ENCODE measurements at places on chromosomes 1 and 21. TPM values are rescaled to one million over a fixed set of nuclear protein-coding genes. Genes with fewer than 3 reads are reported as not detected.

- no peak for DNase-seq
These were observed 45.5 kb upstream of the MRPS6 start for GRCh38 chr21:34027721-34028461.

DNA sequence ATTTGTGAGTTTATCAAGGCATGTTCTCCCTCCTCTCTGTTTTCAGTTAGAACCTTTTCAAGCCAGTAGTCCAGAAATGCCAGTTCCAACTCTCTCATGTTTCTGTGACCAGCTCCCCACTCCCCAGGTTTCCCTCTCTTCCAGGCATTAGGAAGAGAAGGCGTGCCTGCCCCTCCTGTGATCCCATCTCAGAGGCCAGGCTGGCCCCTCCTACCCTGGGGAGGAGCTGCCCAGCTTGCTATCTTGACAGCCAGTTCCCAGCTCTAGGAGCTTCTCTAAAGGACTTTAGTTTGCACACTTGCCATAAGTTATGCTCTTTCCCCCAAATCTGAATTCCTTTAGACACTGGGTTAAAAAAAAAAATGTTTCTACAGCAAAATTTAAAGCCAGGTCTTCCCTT lies 8.9 kb downstream of the HYI start:
- no peak for DNase-seq

DNA sequence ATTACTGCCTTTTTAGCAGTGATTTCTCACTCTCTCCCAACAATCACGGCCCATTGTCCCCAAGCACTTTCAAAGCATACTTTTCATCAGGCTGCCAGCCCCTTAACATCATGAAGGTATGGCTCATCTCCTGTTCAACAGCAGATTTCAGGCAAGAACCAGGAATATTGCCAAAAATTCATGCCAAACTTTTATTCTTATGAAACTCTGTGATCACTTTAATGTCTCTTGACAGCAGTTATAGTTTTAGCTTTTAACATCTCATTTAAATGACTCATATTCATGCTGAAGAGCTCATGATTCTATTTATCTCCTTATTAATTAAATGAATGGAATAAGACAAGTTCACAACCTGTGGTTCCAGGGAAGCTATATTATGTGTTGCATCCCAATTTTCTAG lies 235.1 kb downstream of the GRIK1 start:
- DNase-seq: no peak

GRCh38 chr1:101911894-101912293 lies 84.8 kb downstream of the OLFM3 start:
- DNase-seq: no peak

DNA sequence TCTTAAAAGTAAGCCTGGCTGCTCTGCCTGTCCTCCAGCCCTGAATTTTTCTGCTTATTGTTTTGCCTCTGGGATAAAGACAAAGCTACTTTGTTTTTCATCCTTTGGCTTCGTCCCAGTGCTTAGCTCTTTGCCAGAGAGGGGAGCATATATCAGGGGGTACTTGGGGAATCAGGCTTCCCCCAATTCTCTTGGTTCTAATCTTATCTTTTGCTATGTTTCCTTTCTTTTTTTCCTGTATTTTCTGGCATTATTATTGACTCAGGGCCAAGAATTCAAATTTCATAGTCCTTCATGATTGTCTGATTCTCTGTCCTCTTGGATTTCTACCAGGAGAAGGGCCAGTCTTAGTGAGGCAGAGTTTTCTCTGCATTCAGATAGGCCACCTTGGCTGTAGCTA lies 51.2 kb downstream of the GIPC2 start:
- DNase-seq: no peak

GRCh38 chr1:175734642-175735041 lies 8.8 kb downstream of the TNR start:
- DNase-seq: no peak

HES2 gene
- 0.09 TPM for total RNA-seq

RHEX gene
- total RNA-seq: 11.3 TPM

LAPTM5 gene
- 111 TPM for total RNA-seq

RRAGC gene
- 21.0 TPM for total RNA-seq

DNA sequence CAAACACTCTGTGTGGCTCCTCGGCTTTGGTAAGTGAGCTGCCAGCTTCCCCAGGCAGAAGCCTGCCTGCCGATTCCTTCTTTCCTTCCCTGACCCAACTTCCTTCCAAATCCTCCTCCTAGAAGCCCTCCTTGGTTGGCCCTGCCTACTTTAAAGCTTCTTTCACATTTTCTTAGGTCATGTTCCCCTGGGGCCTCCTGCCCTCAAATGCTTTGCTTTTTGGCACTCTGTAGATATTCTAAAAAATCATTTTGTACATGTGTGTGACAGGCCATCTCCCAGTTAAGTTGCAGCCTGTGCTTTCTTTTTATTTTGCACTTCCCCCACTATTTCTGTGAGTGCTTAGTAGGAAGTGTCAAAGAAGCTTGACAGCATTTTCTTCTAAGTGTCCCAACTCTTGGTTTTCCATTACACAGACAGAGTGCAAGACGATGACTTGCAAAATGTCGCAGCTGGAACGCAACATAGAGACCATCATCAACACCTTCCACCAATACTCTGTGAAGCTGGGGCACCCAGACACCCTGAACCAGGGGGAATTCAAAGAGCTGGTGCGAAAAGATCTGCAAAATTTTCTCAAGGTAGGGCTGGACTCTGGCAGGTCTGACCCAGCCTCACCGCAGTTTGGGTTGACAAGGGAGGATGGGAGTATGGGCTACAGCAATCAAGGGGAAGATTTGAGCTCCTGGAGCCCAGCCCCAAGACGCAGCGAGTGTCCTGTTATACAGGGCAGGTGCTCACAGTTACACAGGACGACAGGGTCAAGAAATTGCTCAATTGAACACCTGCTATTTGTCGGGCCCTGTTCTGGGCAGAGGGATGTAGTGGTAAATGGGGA lies at the start of gene S100A9:
Gene S100A9, plus strand, starts transcription at position 2 of the 838 bp plus-strand sequence. Its CDS starts 430 bp downstream, at position 432.
- DNase-seq: no peak

GJB3 gene
- 6.3 TPM for total RNA-seq

DNA sequence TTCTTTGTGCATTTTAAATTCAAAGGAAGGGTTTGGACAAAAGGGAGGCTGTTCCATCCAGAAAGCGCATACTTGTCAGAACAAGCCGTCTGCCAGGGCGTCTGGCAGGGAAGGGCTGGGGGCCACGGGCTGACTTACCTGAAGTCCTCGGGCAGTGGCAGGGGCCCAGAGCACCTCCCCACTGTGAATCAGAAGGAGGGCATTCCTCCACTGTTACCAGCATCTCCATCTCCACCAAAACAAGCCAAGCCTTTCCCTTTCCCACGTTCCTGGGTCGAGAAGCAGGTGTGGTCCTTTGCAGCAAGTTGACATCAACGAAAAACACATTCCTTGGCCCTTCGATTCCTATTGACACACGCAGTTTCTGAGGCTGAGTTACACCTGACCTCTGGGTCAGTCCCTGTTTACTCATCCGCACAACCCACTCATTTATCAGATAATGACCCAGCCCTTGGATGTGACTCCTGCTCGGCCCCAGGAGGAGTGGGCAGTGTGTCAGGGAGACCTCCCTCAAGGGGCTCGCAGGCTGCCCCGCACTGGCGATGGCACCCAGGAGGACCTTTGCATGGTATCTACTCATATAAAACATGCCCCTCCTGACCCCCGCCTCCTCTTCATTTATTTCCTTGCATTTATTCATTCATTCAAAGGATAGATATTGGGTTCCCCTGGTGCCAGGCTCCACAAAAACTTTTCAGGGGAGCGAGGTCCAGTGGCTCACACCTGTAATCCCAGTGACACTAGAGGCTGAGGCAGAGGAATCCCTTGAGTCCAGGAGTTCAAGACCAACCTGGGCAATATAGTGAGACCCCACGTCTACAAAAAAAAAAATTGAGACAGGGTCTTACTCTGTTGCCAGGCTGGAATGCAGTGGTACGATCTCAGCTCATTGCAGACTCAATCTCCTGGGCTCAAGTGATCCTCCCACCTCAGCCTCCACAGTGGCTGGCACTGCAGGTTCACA lies 60.2 kb downstream of the TOMM20 start:
- DNase-seq: peak; percentile 69

DNA sequence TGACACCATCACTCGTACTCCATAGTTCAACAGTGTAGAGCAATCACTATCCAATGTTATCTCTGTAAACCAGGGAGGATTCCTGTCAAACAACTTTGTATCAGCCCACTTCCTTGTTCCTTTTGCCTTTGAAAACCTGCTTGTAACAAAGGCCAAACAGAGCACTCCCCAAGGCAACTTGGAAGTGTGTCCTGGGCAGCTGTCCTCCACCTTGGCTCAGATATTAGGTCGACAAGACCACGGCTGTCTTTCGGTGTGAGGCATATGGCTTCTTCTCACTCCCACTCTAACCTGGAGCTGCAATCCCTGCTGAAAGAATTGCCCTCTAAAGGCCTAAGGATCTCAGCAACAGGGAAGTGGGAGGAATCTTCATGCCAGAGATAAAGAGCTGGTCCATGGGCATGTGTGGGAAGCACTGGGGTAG lies 66.7 kb downstream of the ITPKB start:
- DNase-seq: no peak

DNA sequence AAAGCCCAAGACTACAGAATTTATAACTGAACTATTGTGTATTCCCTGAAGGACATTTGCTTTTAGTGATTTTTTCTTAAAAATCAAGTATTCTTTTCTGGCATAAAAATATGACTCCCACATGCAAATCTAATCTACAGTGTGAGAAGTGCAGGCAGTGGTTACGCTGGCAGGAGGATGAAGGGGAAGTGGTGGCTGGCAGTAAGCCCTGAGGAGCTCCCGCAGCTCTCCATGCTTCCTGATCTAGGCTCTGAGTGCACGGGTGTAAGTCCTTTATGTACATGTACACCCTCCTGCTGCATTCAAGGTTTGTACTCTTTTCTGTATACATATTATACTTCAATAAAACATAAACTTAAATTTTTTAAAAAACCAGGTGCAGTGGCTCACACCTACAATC lies 67.5 kb upstream of the PRDX6 start:
- DNase-seq: peak; percentile 38

DNA sequence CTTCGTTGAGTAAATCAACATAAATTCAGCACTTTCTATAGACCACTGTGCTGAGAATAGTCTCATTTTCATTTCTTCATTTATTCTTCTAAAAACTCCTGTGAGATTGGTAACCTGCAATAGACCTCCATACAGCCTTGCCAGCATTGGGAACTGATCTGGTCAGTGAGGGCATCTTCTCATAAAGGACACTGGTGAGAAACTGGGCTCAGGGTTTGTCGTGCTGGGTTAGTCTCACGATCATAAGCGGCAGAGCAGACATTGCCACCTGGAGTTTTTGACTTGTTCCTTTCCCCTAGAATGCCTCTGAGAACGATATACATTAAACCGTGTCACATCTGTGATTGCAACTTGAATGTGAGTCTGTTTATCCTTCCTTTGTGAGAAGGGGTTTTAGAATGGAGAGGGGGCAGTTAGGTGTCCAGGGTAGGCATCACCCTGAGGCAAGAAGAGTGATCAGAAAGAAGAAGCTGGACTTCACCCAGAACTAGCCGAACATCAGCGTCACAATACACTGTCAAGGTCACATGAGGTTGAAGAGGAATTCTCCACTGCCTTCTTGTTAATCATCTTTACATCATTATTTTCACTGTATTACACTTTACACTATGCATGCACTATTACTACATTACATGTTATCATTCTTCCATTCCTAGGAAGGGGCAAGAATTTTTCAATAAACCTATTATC lies 1.4 kb upstream of the TTLL7 start:
- no peak for DNase-seq

DNA sequence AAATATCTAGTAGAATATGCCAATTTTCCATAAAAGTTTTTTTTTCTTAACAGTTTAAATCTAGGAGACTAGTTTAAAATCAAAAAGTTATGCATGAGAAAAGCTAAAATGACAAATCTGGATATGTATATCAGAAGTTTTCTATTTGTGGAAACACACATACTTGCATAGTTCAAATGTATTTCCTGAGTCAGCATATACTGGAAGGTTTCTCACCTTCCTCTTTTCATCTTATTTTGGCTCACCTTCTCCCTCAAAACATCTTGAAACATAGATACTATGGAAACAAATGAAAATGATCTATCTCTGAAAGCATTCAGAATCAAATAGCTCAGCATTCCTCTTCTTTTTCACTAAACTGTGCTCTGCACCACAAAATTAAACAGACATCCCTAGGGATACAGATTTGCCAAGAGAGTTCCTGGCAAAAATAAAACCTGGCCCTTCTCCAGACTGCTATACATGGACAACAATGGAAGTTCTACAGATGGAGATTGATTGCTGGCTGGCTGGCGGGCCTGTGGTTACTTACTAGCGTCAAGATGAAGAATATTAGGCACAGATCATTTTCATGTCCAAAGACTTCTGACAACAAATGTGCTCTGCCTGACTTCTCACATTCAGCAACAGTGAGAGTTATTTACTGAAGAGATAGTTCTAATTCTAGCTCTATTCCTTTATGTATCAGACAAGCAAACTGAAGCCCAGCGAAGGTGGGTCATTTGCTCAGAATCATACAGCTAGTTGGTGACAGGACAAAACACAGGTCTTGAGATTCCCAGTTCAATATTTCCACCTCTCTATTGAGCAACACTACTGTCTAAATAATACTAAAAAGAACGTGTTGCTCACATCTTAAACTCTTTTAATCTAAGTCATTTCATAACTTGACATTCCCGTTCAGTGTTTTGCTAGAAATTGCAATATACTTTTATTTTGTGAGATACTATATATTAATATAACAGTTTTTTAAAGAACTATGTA lies 26.6 kb downstream of the DIPK1A start:
- peak; percentile 65 for DNase-seq

EFNA1 gene
- total RNA-seq: 100.0 TPM

REN gene
- total RNA-seq: not detected

S1PR1 gene
- total RNA-seq: 14.6 TPM

DNA sequence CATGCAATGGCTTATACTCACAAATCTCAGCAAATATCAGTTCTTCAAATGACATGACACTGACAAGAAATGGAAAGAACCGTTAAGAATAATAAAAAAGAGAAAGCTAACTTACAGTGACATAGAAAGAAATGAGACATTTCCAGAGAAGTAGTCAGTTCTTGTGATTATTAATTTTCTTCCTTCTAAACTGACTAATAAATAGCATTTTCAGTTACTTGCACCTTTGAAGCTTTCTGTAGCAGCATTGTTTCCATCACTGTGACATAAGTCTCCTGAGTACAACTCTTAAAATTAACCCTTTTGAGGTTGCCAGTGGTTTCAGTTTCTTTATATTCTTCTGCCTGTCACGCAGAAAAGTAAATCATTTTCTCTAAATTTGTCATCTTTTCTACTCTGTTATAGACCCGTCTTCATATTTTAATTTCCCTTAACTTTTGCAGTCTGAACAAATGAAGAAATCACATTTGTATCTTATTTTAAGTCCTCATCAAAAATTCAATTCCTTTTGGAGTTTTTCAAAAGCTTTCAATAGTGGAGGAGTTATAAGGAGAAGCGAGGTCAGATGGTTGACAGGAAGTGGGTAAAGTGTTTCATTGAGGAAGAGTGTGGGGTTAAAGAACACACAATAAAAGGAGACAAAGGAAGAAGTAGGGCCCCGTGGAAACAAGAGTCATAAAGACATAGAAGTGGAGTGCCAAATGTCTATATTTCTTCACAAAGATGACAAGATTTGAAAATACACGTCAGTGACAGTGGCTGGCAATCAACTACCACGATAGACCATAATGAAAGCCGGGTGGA lies 57.9 kb upstream of the S1PR1 start:
- DNase-seq: no peak

GRCh38 chr21:29130270-29130969 lies at the start of gene MAP3K7CL:
TSS of gene MAP3K7CL (plus strand) at chr21:29130644. CDS start at chr21:29133345, 2,701 bp downstream.
- DNase-seq: peak; percentile 47

KIF14 gene
- total RNA-seq: 0.43 TPM

GRCh38 chr1:182164273-182164672 lies 102.8 kb upstream of the ZNF648 start:
- DNase-seq: no peak
